ENCODE measurements at places on chromosomes 2 and 18.

GRCh38 chr2:28981620-28982376 is 700 bp downstream of the TOGARAM2 start:
- no peak for DNase-seq

- DNase-seq: no peak
Observed at GRCh38 chr18:48132797-48133655, 202.6 kb upstream of the SMAD2 start.

GRCh38 chr18:2715990-2716389 is 60.5 kb downstream of the SMCHD1 start:
- DNase-seq: no peak

DNA sequence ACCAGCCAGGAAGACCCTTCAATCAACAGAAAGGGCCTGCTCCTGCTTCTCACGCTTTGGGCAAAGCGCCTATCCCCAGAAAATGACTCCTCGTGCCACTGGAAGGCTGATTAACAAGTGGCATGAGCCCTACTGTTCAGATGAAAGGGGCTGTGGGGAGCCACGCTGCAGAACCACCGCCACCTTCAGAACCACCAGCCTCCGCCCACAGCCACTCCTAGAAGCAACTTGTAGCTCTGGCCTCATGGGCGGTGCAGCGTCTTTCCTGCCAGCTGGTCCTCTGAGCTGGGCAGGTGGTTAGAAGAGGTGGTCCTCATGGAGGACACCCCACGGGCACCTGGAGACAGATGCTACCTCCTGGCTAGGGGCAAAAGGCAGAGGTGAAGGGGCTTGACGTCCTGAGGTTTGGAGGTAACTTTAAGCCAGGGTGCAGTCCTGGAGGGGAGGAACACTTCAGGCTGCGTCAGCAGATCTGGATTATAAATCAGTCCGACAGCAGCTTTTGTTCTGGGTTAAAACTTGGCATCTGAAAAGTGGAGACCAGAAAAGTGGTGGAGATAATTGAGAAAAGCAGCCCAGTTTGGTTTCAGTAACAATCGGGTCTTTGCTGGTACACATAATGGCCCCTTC is 861 bp upstream of the SEMA4C start:
- no peak for DNase-seq

GRCh38 chr2:80329491-80329890 is 24.9 kb upstream of the LRRTM1 start:
- DNase-seq: no peak

- DNase-seq: no peak
Observed at GRCh38 chr2:144480285-144480684, 39.6 kb downstream of the ZEB2 start.

- DNase-seq: no peak
Observed at GRCh38 chr2:14304326-14304725, 328.2 kb upstream of the LRATD1 start.

GRCh38 chr2:232528746-232529460 is 2.9 kb downstream of the CHRND start:
- no peak for DNase-seq

GRCh38 chr2:153068915-153069314 is 350.5 kb downstream of the ARL6IP6 start:
- DNase-seq: no peak

DNA sequence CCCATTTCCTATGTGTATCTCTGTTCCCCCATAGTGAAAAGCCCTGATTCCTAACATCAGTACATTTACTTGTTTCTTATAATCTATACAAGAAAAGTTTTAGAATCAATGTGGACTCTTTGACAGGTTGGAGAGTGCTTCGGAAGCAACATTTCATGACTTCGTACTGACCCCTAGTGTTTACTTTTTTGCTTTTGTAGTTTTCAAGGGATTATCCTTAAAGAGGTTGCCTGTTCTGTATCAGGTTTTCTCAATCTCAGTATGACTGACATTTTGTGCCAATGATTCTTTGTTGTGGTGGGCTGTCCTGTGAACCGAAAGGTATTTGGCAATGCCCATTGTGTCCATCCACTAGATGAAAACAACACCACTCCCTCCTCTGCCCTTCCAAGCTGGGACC is 43.3 kb upstream of the SERPINB2 start:
- no peak for DNase-seq

- DNase-seq: no peak
Observed at GRCh38 chr2:75133621-75134570, 65.4 kb downstream of the TACR1 start.

DNA sequence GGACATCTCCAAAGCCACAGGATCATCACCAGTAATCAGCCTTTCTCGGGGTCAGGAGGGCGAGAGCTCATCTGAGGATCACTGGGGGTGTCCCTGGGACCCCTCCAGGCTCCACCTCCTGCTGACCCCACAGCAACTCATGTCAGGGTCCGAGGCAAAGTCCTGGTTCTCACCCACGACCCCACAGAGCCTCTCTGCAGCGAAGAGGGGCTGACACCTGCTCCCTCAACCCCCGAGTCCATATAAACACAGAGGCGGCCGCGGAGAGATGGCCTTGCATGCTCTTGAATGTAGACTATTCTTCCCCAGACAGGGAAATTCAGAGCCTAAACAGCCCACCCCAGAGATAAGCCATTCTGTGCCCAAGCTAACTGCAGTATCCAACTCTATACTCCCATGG is 29.9 kb downstream of the HS6ST1 start:
- no peak for DNase-seq

DNA sequence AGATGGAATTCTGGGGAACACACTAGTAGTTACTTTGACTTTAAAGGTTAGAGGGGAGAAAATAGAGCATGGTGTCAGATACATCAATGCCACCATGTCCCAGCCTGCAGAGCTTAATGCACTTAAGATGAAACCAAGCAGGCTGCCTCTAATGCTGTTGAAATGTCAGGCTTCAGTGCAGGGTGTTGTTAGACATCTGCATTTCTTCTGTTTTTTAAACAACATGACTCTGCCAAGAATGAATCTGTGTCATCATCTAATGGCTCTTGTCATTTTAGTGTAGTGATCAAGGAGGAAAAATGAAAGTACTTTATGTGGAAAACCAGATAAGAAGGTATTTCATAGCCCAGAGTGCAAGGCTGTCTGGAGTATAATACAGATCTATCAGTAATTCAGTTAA is 29.9 kb downstream of the LYPD1 start:
- no peak for DNase-seq

GRCh38 chr2:170013802-170014551 is 164.0 kb upstream of the MYO3B start:
- no peak for DNase-seq

DNA sequence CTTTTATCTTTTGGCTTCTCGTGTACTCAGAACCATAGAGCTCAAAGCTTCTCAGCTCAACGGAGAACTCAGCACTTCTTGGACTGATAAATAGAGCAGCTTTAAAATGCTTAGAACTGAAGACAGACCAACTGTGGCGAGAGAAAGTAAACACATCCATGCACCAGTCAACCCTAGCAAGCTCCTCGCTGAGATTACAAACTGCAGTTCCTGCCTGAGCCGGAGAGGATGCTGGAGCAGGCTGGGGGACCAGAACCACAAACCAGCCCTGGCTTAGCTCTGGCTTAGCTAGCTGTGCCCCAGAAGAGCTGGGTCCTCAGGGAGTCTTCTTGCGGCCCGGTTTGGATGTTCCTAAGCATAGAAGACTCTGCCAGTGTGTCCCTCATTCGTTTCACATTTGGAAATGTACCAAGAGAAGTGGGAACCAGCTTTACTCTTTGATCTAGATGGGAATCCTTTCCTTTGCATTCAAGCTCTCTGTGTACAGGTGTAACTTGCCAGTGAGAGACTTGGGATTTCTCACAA is 5.6 kb downstream of the PAX8 start:
- DNase-seq: no peak

DNA sequence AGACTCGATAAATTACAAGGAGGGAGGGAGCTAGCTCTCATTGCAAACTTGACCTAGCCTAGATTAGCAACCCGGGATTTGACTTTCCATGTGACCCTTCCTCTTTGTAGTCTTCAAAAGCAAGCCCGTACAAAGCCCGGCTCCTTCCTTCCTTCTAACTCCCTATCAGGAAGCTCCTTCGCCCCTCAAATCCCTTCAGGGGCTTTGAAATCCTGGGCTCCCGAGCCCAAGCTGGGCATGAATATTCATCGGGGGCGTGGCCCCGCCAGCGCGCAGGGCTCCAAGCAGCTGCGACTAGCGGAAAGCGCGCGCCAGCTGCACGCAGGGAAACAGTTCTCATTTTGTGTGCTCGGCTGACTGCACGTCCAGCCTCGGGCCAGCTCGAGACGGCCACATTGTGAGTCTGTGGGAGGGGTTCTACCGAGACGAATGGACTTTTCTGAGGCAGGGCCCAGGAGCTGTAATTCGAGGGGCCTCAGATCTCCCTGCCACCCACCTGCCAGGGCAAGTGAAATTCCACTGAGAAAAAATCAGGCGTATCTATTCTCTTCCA is 84.0 kb upstream of the PELI1 start:
- DNase-seq: peak; percentile 67

- DNase-seq: no peak
Observed at GRCh38 chr18:13605901-13606300, 120.5 kb downstream of the FAM210A start.

DNA sequence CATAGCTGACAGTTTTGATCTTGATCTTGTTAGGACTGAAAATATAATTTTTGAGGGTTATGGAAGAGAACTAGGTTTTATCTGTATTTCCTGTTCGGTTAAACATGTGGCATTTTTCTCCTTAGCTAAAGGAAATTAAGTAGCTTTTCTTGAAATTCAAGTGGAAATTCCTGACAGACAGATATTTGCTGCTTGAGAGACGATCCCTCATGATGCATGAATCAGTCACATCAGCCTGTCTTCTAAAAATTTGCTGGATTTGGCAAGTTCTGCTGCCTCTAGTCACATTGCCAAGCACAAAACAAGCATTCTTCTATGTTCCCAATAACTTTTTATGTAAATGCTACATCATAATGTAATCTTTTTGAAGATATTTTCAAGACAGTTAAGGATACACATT is 201.8 kb upstream of the ATP5MC3 start:
- no peak for DNase-seq

GRCh38 chr2:189113963-189114362 is 65.6 kb downstream of the COL5A2 start:
- DNase-seq: no peak

DNA sequence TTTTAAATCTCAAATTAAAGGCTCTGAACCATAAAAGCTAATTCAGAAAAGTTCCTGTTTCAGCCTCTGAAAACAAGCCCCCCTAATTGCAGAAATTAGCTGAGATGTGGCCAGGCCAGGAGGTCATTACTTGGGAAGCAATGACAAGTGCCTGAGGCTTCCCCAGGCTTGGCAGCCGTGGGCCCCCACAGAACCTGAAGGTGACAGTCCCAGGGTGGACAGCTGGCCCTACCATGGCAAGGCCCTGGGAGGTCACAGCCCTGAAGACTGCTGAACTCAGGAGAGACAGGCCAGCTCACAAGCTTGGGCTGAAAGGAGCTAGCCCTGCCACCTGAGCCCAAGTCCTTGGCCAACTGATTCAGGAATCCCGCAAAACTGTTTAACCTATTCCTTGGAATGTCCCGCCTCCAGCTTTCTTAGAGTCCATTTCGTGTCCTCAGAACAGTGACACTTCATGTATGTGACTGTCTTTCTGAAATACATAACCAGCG is 54.3 kb upstream of the PKDCC start:
- DNase-seq: no peak

DNA sequence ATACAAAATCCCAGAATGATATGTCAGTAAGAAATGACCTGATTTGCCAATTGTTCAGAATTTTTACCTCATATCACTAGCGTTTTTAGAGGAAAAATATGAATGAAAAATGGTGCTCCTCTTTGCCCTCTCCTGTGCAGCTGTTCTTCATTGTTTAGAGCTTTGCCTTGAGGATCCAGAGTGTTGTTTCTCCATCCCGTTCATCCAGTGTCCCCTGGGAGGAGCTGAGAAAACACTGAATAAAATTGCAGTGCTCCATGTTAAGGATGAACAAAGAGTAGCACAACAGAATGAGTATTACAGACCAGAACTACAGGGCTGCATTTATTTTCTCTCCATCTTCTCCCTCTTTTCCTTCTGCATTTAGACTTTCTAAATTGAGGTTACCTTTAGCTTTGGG is 133.1 kb downstream of the ADCYAP1 start:
- no peak for DNase-seq

- DNase-seq: peak; percentile 55
Observed at GRCh38 chr2:227406177-227407031, 18.7 kb upstream of the SCYGR1 start.

GRCh38 chr18:13983506-13983905 is 68.2 kb upstream of the MC2R start:
- no peak for DNase-seq

Measured in NCI-H2107 (cell line).